ENCODE measurements at places on chromosomes 12 and 14.

DNA sequence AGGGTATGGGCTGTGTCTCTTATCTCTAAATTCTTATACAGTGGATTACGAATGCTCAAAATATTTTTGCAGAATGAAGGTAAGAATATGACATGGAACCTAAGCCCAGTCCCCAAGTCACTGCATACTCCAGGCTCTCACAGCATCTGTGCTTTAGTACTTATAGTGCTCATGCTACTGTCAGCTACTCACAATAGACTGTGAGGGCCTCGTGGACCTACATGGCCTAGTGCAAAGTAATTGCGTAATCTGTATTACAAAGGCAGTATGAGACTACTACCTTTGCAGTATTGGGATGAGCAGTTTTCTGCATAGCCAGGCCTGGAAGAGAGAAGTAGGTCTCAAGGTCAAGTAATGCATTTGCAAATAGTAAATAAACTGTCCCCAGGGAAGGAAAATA lies 27.9 kb downstream of the VWF start:
- peak; percentile 47 for DNase-seq

- no peak for DNase-seq
These were observed 12.9 kb downstream of the MMP14 start for GRCh38 chr14:22849212-22849819.

DNA sequence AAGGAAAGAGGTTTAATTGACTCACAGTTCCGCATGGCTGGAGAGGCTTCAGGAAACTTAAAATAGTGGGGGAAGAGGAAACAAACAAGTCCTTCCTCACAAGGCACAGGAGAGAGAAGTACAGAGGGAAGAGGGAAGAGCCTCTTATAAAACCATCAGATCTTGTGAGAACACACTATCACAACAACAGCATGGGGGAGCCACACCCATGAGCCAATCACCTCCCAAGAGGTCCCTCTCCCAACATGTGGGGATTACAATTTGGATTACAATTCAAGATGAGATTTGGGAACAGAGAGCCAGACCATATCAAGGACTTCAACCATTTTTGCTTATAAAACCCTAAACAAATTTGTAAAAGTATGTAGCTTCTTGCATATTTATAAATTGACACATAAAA lies 45.8 kb downstream of the SLCO1C1 start:
- DNase-seq, result no peak

GRCh38 chr14:22143363-22143762 lies 445.7 kb downstream of the DAD1 start:
- DNase-seq, result peak; percentile 21

DNA sequence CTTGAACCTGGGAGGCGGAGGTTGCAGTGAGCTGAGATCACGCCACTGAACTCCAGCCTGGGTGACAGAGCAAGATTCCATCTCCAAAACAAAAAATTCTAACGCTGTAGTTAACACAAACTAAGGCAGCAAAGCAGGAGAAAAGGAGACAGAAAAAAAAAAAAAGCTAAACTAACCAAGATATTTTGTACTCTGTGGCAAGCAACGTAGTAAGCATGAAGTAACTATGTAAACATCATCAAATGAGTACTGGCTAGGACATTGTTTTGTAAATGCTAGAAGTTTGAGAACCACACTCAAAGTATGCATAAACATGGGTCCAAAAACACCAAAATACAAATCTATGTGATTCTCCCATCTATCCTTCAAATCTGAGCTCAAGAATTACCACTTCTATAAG lies 44.2 kb downstream of the C2CD5 start:
- peak; percentile 7 for DNase-seq

DNA sequence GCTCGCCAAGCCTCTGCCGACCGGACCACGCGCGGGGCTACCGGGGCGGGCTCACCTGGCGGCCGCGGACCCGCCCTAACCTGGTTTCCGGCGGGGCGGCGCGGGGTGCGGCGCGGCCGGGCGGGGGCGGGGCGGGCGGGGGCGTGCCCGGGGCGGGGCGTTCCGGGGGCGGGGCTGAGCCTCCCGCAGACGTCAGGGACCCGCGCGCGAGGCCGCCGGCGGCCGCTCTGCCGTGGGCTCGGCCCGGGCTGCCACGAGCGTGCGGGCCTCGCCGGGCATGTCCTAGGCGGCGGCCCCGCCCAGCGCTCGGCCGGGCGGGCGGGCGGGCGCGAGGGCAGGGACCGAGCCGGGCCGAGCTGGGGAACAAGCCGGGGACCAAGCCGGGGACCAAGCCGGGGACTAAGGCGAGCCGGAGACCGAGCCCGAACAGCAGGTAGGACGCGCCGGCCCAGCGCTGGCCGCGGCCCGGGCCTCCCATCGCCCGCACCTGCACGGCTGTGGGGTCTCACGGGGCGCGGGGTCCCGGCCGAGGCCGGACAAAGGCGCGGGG lies at the start of gene CEP170B:
Gene CEP170B (plus strand): TSS at position 188 of the 550 bp plus-strand sequence. CDS start 3,183 bp downstream, outside the sequence.
- peak; percentile 34 for DNase-seq

DNA sequence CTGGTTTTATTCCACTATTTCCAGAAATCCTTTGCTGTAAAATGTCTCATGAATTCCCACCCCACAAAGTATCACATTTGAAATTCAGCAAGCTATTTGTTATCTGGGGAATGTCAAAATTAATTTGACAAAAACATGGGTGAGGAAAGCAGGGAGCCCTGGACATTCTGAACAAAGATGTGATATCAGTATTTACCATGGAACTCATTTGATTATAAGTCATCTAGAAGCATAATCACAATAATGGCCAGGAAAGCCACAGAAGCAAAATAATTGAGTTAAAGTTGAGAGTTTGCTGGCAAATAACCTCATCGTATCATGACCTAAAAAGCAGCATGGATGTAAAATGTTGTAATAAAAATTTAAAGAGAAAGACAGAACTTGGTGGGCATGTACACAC lies 96.1 kb downstream of the ANO6 start:
- no peak for DNase-seq

DNA sequence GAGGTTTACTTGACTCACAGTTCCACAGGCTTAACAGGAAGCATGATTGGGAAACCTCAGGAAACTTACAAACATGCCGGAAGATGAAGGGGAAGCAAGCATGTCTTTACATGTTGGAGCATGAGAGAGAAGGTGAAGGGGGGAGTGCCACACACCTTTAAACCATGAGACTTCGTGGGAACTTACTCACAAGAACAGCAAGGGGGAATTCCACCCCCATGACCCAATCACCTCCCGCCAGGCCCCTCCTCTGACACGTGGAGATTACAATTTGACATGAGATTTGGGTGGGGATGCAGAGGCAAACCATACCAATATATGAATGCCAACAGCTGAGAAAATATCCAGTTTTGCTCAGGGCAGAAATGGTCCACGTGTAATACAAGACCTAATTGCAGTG lies 518.6 kb downstream of the VRK1 start:
- no peak for DNase-seq

DNA sequence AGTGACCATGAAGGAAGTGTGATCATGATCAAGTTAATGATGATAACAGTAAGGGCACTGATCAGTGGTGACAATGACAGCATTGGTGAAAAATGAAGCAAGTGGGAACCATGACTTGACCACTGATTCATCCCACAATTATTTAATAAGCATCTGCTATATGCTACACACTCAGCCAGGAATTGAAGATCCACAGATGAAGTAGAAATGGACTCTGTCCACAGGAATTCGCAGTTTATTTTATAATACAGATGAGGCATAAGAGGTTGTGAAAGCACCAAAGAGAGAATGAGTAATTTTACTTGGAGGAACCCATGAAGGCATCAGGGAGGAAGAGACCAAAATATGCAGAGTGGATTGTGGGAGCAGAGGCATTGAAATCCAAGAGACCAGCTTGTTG lies 33.8 kb upstream of the SMUG1 start:
- DNase-seq, result peak; percentile 96

DNA sequence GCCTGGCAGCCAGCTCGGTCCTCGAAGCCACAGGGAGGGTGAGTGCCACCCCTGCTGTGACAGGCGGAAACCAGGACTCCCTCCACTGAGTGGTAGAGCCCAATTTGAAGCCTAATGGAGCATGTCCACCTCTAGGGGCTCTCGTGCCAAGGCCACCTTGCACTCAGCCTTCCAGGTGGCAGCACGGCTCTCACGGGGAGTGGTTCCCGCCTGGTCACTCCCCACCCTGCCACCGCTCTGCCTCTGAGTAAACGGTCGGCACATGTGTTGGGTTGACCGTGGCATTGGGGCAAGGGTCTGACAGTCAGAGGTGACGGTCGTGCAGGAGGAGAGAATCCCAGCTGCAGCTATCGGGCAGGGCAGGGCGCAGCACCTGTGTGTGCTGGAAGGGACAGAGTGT lies 34.8 kb downstream of the IL31 start:
- no peak for DNase-seq

DNA sequence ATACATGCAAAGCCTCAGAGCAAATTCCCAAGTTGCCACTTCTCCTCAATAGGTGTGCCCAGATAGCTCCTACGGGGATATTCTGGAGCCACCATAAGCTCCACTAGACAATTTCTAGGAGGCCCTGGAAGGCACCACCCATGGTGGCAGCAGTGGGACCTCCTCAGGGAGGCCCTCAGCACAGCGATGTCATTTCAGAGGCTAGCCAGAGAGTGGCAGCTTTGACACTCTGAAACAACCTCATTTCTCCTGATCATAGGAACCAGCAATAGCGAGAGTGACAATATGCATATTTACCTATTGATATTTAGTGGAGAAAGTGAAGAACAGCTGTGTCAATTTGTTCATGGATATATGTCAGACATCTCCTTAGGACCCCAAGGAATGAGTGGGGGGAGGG lies 612.3 kb downstream of the SOX5 start:
- no peak for DNase-seq

- DNase-seq, result no peak
These were observed 400.9 kb upstream of the CCDC196 start for GRCh38 chr14:66085224-66085623.

DNA sequence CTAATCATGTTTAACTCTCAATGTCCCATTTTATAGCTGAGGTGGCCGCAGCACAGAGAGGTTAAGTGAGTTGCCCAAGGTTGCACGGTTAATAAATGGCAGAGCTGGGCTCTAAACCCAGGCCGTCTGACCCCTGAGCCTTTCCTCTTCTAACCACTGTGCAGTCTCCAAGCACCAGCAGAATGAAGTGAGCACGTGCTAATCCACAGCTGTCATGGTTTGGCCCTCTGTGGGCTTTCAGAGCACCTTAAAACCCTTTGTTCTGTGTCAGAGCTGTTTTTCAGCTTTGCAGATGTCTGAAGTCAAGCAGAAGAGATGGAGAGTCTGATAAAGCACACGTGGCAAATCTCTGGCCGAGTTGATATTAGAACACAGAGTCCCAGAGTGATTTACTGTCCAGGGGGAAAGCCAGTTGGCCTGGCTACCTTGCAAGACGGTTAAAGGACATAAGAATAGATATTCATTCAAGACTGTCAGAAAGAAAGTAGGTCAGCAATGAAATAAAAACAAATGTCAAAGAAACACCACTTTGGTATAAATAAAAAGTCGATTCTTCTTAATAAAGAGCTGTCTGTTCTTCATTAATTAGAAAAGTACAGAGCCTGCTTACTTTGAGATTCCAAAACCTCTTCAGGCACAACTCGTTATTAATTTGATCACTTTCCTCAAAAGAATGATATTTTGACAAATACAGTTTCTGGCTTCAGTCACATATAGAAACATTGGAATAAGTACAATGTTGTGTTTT lies 107.3 kb downstream of the CRADD start:
- peak; percentile 96 for DNase-seq

- no peak for DNase-seq
These were observed 28.9 kb downstream of the GSG1 start for GRCh38 chr12:13074396-13075117.

- no peak for DNase-seq
These were observed 54.3 kb downstream of the DENND5B start for GRCh38 chr12:31536672-31537071.

DNA sequence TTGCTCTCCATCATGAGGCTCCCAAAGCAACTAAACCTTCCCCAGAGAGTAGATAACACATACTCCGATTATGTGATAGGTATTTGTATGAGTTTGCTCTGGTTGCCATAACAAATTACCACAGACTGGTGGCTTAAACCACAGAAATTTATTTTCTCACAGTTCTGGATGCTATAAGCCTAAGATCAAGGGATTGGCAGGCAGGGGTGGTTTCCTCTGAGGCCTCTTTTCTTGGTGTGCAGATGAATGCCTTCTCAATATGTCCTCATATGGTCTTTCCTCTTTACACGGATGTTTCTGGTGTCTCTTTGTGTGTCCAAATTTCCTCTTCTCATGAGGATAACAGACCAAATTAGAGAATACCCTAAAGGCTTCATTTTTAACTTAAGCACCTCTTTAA lies 285.8 kb upstream of the GRIP1 start:
- DNase-seq, result peak; percentile 83

- no peak for DNase-seq
These were observed 916 bp upstream of the CHPT1 start for GRCh38 chr12:101696251-101697196.

DNA sequence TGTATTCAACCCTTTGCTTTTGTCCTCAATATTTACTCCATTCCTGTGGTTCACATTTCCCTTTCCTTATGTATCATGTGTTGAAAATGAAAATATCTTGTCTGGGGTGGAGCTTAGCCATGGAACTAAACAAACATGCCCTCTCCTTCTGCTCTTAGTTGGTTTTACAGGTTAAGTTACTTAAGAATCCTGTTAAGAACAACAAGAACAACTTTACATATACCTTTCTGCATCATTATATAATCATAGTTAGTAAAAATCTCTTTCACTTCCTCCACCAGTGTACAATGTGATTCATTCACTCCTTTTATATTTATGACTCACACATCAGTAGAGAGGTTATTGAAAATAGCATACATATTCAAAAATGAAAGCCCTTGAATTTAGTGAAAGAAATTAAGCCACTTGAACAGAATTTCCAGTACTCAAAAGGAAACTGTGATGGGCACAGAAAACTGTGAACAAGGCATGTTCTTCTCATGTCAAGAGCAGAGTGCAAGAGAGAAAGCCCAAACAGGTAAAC lies 307.7 kb downstream of the CCDC91 start:
- peak; percentile 39 for DNase-seq

- no peak for DNase-seq
These were observed 1.9 kb upstream of the SEL1L start for GRCh38 chr14:81535396-81536164.

DNA sequence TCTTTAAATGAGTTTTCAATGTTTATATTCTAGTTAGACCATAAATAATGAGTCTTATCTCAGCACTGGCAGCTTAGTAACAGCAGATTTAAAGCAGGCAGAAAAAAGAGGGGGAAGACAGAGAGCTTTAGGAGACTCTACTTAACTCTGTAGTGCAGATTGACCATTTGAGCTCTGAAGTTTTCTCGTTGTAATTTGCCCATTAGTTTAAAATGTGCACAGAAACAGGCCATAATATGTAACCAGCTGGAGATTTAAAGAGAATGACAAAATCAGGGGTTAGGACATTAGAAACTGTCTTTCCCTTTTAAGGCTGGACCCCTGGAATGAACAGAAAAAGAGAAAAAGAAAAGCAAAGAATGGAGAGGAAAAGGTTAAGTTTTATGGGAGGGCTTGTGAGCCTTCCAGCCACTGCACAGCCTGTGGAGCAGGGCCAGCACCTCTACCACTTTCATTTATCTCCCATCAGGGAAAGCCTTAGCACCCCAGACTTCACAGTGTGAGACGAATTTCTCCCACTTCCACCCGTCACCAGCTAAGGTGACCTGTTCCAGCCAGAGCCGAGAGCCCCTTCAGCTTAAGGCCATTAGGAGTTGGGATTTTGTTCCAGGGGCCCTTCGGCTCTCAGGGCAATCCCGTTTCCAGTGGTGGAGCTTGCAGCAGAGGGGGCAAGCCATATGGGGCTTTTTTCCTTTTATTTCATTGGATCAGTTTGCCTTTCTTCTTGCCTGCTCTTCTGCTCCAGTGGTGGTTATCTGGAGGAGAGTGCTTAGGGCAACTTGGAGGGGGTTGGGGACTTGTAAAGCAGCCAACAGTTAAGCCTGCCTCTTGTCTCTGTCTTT lies 8.0 kb downstream of the IL22 start:
- peak; percentile 86 for DNase-seq

GRCh38 chr12:107480836-107481608 lies 204.6 kb upstream of the PWP1 start:
- no peak for DNase-seq
